ENCODE measurements at places on chromosomes 11 and 22. TPM values are rescaled to one million over a fixed set of nuclear protein-coding genes. Genes with fewer than 3 reads are reported as not detected.
A peak's percentile ranks its signal among the peaks of the same experiment; 100 is the strongest.

DNA sequence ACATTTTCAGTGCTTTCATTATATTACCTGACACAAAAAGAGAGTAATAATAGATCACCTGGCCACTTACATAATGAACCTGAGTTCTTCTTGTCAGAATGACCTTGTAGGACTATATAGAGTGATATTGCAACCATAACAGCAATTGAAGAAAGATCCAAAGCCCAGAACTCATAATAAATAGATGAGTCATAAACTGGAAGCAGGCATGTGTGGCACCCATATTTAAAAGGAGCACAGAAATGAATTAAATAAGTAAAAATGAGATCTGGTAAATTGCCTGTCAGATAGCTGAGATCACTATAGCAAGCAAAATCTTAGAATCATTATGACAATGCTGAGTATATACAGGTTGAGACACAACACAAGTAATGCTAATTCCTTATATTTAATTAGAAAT is 331.8 kb downstream of the AASDHPPT start:
- DNase-seq = no peak

DNA sequence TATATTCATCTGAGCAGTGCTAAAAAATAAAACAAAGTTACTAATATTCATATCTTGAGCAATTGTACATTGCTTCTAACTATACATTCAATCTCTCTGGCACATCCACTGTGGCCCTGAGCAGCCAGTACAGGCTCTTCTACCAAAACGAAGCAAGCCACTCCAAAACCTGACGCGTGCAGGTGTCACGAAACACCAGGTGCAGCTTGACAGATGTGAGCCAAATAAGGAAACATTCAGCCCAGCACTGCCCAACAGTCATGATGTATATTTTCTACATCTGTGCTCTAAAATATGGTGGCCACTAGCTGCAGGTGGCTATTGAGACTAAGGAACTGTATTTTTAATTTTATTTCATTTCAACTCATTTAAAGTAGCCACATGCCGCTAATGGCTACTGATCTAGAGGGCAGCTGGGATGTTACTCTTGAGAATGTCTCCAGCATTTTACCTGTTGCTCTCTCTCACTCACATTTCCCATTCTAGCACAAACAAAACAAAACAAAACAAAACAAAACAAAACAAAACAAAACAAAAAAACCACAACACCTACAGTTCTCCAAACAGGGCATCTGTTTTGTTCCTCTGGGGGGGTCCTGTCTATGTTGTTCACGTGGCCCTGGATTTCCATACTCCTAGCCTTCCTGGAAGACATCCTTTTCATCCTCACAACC is 77.7 kb downstream of the LARGE1 start:
- no peak for DNase-seq

DNA sequence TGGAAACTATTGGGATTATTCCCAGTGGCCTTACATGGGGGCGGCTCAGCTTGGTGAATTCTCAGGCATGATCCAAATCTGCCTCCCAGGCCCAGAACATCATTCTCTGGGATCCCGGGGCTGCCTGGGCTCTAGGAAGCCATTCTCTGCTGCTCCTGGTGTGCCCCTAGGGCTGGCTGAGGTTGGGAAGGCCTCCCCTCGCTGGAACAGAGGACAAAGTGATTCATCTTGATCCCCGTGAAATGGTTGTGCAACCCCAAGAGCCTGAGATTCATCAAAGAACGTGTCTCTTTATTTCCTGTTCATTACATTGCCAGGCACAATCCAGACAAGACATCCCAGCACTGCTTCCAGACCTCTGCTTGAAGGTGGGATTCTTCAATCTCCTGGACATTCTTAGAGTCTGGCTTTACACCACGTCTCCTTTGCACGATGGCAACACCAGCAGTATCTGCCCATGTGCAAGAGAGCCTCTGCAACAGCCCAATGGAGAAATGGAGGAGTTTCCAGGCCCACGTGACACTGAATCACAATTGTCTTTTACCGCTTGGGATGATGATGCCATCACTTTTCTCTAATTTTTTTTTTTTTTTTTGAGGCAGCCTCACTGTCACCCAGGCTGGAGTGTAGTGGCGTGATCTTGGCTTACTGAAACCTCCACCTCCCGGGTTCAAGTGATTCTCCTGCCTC is 52.3 kb downstream of the TST start:
- no peak for DNase-seq

- DNase-seq = no peak
Measured at GRCh38 chr11:7967826-7968225, 2.6 kb upstream of the NLRP10 start.

DNA sequence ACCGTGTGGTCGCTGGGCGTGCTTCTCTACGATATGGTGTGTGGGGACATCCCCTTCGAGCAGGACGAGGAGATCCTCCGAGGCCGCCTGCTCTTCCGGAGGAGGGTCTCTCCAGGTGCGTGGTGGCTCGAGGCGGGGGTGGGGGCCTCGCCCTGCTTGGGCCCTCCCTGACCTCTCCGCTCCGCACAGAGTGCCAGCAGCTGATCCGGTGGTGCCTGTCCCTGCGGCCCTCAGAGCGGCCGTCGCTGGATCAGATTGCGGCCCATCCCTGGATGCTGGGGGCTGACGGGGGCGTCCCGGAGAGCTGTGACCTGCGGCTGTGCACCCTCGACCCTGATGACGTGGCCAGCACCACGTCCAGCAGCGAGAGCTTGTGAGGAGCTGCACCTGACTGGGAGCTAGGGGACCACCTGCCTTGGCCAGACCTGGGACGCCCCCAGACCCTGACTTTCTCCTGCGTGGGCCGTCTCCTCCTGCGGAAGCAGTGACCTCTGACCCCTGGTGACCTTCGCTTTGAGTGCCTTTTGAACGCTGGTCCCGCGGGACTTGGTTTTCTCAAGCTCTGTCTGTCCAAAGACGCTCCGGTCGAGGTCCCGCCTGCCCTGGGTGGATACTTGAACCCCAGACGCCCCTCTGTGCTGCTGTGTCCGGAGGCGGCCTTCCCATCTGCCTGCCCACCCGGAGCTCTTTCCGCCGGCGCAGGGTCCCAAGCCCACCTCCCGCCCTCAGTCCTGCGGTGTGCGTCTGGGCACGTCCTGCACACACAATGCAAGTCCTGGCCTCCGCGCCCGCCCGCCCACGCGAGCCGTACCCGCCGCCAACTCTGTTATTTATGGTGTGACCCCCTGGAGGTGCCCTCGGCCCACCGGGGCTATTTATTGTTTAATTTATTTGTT is 2.4 kb downstream of the PIM3 start:
- DNase-seq = no peak

GRCh38 chr11:90223248-90223585 is 368 bp upstream of the CHORDC1 start:
- DNase-seq = no peak

- DNase-seq = no peak
Measured at GRCh38 chr22:43451371-43452050, 39.7 kb downstream of the MPPED1 start.

- peak; percentile 96 for DNase-seq
Measured at GRCh38 chr11:65860278-65861164, at the start of gene MUS81. MUS81 (plus strand) TSS chr11:65860433; CDS start chr11:65860754, 321 bp downstream.

DNA sequence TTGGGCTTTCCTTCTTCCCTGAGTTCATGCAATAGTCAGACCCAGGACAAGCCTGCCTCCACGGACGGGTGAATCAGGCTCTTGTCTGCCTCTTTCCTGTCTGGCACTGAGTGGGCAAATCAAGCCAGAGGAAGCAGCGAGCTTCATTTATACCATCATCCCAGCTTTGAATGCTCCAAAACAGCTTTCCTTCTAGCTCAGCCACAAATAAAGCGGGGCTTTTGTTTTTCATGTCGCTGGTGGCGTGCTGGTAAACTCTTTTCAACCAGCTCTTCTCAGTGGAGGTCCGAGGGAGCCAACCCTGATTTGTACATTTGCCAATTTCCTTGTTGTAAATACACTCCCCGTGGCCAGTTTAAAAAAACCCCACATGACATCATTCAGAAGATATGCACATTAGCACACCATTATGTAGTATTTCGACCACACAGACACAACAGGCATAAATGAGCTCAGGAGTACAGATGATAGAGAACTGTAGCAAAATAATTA is 8.6 kb downstream of the C11orf91 start:
- peak; percentile 98 for DNase-seq

DNA sequence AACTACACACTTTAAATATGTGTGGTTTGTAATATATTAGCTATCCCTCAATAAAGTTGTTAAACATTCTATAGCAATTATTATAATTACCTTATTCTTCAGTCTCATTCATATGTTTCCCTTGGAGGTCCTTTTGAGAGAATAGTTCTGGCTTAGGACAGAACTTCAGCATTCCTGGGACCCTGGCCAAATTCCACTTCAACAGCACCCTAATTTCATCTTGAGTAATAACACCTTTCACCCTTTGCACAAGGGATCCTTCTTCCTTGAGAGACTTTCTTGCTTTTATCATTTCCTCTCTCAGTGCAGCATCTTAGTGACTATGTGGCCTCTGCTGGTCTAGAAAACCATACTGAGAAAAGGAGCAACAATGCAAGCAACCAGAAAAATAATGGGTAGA is 255.9 kb downstream of the C11orf87 start:
- no peak for DNase-seq

DNA sequence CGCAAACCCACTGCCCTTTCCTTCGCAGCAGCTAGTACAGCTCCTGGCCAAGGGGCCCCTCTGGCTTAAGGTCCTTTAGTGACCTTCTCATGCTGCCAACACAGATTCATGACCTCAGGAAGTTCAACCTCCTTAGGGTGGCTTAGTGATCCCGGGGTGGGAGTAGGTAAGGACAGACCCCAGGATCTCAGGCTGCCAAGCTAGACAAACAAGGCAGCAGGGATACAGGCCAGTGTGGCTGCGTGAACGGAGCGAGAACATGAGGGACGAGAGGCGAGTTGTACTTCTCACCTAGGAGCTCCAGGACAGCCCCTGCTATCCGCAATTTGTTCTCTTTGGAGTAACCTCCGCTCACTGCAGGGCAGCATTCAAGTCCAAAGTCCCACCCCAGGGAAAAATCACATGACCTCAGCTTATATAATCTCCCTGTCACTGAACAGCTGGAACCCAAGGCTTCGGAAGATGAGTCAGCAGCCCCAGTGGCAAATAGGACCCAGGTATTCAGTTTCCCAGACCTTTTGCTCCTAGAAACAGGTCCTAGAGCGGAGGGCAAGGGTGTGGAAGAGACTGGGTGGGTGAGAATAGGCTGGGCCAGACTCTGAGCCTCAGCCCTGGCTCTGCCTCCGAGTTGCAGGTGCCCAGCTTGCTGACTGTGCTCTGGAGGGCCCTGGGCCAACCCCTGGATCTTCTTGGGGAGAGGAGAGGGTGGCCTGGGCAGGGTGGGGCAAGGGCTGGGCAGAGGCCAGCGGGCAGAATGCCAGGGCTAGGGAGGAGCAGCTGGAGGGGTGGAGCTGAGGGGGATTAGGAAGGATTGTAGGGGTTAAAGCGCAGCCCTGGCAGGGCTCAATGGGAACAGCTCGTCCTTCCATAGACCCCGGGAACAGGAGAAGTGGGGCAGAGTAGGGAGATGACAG is 13.1 kb downstream of the USP2 start:
- peak; percentile 32 for DNase-seq

DNA sequence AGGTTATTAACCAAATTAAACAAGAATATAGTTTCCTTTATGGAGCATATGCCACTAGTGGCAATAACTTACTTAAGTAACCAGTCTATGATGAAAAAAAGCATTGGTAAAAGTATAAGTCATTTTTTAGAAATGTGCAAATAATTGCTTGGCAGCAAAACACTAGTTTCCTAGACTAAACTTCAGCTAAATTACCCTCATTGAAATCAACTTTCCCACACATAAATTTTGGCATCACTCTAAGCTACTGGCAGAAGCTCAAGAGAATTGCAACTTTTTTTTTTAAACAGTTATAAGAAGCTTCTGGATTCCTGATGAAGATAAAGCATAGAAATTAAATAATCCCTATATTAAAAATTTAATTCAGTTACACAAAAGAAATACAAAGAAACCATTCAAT is 12.5 kb downstream of the CCDC34 start:
- no peak for DNase-seq

DNA sequence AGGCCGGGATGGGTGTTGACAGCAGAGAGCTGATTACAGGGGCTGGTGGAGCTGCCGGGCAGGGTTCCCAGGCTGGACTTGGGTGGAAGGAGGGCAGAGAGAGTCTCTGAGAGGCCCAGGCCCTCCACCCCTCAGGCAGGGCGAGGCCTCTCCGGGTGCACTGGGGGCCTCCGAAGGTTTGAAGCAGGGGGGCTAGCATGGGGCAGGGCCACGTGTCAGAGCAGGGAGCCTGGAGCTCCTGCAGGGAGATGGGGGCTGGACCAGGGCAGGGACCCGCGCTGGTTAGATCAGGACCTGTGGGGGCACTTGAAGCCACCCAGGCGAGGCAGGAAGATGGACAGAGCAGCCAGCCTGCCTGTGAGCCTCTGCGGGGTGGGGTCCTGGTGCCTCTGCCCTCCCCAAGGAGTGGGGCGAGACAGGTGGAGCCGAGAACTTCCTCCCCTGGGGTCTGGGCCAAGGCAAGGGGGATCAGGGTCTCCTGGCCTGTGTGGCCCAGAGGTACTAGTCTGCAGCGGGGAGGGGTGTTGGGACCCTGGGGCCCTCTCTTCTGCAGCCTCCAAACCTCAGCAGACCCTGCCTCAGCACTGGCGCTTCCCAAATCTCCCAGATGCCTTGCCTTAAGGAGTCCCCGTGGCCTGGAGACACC is 911 bp downstream of the PANX2 start:
- no peak for DNase-seq

GRCh38 chr22:27801616-27802345 is at the start of gene MN1:
MN1 (minus strand) TSS chr22:27801756; CDS start chr22:27800543, 1,213 bp downstream.
- DNase-seq = peak; percentile 65

DNA sequence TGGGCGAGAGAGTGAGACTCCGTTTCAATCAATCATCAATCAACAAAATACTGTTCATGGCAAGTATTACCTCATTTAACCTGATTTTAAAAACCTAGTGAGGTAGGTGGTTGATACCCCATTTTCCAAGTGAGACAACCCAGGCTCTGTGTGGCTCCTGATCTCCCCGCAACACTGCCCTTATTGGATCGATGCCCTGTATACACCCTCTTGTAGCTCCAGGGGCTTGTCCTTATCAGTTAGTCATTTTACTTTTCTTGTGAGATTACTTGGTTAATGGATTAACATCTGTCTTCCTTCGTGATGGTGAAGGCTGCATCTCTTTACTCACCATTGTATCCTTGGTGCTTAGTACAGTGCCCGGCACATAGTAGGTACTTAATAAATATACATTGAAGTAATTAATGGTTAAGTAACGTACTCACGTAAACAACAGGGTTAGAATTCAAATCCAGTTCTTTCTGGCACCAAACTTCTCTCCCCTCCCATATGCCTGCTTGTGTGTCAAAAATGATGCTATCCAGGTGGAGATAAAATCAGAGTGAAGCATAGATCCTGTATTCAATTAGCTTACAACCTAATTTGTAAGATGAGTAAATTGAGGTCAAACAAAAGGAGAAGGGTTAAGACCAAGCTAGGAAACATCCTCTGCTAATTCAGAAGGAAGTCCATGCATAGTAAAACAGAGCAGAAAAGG is 1.8 kb upstream of the PRG2 start:
- DNase-seq = no peak

The LYVE1 gene
- not detected for total RNA-seq

The SYT7 gene
- total RNA-seq = 4.5 TPM

The SCGB1A1 gene
- total RNA-seq = not detected

The TRIM48 gene
- total RNA-seq = not detected

The GRIA4 gene
- total RNA-seq = not detected

The IGF2 gene
- total RNA-seq = 0.14 TPM
